ENCODE measurements at places on chromosomes 1 and 21.

DNA sequence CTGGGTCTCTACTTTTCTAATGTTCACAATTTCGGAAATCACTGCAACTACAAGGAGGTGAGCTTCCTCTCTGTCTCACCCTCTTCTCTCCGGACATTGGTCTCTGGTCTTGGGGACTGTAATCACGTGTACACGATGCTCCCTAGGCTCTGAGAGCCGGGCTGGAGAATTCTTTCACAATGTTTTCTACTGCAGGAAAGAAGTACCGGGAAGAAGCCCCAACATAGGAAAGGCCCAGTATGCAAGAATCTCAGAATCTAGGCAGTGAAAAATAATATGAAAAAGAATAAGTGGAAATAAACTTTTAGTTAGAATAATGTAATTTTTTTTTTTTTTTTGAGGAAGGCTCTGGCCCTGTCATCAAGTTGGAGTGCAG lies 13.5 kb upstream of the HJV start:
- peaks cover 42% of the 10 kb centered on the region for H3K4me1 ChIP-seq
- peak overlapping the region; percentile 93 for H3K4me3 ChIP-seq
- H3K27ac ChIP-seq: peak overlapping the region; percentile 91
- peaks cover 1% of the 10 kb centered on the region for H3K36me3 ChIP-seq
- peaks cover 24% of the 10 kb centered on the region for H3K27me3 ChIP-seq

GRCh38 chr1:19402031-19402813 lies 83.1 kb downstream of the CAPZB start:
- no peak overlapping the region for H3K27ac ChIP-seq
- no peaks in the 10 kb centered on the region for H3K27me3 ChIP-seq
- peaks cover 25% of the 10 kb centered on the region for H3K4me1 ChIP-seq
- no peak overlapping the region for H3K4me3 ChIP-seq

DNA sequence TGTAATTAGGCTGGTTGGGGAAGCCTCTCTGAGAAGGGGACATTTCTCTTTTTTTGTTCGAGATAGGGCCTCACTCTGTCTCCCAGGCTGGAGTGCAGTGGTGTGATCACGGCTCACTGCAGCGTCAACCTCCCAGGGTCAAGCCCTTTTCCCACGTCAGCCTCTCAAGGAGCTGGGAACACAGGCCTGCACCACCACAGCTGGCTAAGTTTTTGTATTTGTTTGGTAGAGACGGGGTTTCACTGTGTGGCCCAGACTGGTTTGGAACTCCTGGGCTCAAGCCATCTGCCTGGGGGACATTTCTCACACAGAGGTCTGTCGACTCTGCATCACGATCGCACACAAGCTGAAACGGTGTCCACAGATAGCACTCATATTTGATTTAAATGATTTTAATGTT lies 39.7 kb downstream of the HUNK start:
- no peak for DNase-seq
- no peak overlapping the region for H3K27ac ChIP-seq
- no peaks in the 10 kb centered on the region for H3K4me1 ChIP-seq

GRCh38 chr1:200380589-200381021 lies 29.2 kb downstream of the ZNF281 start:
- peaks cover 3% of the 10 kb centered on the region for H3K27me3 ChIP-seq
- no peak for DNase-seq
- H3K4me1 ChIP-seq: peaks cover 9% of the 10 kb centered on the region
- H3K27ac ChIP-seq: no peak overlapping the region
- H3K4me3 ChIP-seq: no peak overlapping the region

DNA sequence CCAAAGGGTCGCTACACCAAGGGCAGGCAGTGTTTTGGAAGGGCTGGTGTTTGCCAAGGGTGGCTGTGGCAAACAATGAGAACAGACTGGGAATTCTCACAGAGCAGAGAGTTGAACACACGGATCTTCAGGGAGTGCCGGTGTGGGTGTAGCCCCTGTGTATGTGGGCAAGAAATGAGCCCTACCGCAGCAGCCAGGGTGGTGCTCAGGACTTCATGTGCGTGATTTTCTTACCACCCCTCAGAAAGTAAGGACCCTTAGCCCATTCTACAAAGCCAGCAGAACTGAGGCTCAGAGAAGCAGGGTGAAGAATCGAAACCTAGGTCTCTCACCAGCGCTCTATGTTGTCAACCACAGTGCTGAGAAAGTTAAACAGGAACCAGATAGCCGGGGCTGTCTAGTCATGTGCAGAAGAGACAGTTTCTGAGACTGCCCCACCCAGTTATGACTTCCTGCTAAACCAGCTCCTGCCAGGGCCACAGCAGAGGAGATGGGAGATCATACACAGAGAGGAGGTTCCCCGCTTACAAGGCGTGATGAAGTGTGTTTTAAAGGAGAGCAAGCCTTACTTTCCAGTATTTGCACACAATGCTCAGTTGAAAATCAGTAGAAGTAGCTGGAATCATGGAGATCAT lies 21.9 kb upstream of the MORC3 start:
- H3K36me3 ChIP-seq: peaks cover 16% of the 10 kb centered on the region
- no peaks in the 10 kb centered on the region for H3K27me3 ChIP-seq
- H3K4me1 ChIP-seq: peaks cover 33% of the 10 kb centered on the region
- peak; percentile 67 for DNase-seq
- peak overlapping the region; percentile 97 for H3K27ac ChIP-seq
- H3K4me3 ChIP-seq: peak overlapping the region; percentile 78

DNA sequence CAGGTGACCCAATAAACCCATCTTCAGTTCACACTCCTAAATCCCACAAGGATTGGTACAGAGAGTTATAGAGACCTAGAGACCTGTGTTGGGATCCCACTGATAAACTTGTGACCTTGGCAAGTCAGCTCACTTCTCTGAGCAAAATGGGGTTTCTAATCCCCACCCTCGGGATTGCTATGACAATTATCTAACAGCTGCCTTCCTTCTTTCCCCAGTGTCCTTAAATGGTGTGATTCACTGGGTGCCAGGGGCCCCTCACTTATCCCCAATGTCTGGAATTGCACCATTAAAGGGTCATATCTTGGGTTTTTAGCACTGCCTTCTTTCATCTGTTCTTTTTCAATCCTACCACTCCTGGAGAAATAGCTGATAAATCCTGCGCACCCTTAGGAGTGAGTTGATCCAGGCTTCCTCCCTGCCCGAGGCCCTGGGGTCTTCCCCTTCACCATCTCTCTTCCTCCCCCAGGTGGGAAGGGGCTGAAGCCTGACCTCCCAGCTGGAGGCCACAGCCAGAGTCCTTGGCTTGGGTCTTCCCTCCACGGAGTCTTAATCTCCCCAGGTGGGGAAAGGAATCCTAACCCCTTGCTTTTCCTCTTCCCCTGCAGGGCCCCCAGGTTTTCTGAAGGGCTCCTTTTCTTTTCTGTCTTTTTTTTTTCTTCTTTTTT lies 39.7 kb downstream of the LACTBL1 start:
- H3K27me3 ChIP-seq: peaks cover 7% of the 10 kb centered on the region
- no peak for DNase-seq
- H3K4me1 ChIP-seq: no peaks in the 10 kb centered on the region
- no peak overlapping the region for H3K27ac ChIP-seq
- no peaks in the 10 kb centered on the region for H3K36me3 ChIP-seq
- H3K4me3 ChIP-seq: no peak overlapping the region

DNA sequence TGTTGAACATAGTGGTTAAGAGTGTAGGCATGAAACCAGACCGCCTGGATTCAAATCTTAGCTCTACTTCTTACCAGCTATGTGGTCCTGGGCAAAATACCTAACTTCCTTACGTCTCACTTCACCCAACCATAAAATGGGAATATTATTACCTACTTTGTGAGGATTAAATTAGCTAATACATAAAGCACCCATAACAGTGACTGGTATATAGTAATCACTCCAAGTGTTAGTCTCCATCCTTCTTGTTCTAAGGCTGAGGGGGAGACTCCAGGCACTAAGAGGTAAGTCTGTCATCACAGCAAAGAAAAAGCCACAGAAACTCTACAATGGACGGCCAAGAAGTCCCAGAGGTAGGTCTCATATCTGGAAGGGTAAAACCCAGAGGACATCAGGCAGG lies 2.8 kb downstream of the SMG5 start:
- peaks cover 30% of the 10 kb centered on the region for H3K4me1 ChIP-seq
- no peak overlapping the region for H3K27ac ChIP-seq
- H3K27me3 ChIP-seq: no peaks in the 10 kb centered on the region
- DNase-seq: no peak
- no peak overlapping the region for H3K4me3 ChIP-seq
